ENCODE measurements at places on chromosomes 3 and 15. TPM values are rescaled to one million over a fixed set of nuclear protein-coding genes. Genes with fewer than 3 reads are reported as not detected.
A peak's percentile ranks its signal among the peaks of the same experiment; 100 is the strongest.

The CPNE9 gene
- total RNA-seq = not detected

- peak overlapping the region; percentile 48 for H3K4me3 ChIP-seq
- H3K27ac ChIP-seq = no peak overlapping the region
- H3K36me3 ChIP-seq = no peaks in the 10 kb centered on the region
Observed at GRCh38 chr15:89777073-89777751, 1.1 kb downstream of the MESP2 start.

GRCh38 chr15:59879506-59880265 is 124.4 kb upstream of the FOXB1 start:
- H3K4me3 ChIP-seq = no peak overlapping the region
- H3K36me3 ChIP-seq = no peaks in the 10 kb centered on the region
- H3K4me1 ChIP-seq = no peaks in the 10 kb centered on the region
- no peak overlapping the region for H3K27ac ChIP-seq
- no peak for DNase-seq

- no peaks in the 10 kb centered on the region for H3K36me3 ChIP-seq
- DNase-seq = no peak
- peaks cover 6% of the 10 kb centered on the region for H3K4me1 ChIP-seq
- no peak overlapping the region for H3K27ac ChIP-seq
Observed at GRCh38 chr15:33026614-33027013, 167.9 kb downstream of the FMN1 start.

The PODXL2 gene
- 2.8 TPM for total RNA-seq

The ANKUB1 gene
- total RNA-seq = not detected

- H3K4me1 ChIP-seq = no peaks in the 10 kb centered on the region
- H3K36me3 ChIP-seq = no peaks in the 10 kb centered on the region
Observed at GRCh38 chr3:64349551-64349950, 124.3 kb upstream of the PRICKLE2 start.

The C2CD4A gene
- not detected for total RNA-seq

GRCh38 chr3:180402471-180403073 is 199.4 kb upstream of the TTC14 start:
- no peak overlapping the region for H3K27ac ChIP-seq
- H3K27me3 ChIP-seq = no peaks in the 10 kb centered on the region
- H3K4me1 ChIP-seq = no peaks in the 10 kb centered on the region
- no peak for DNase-seq
- no peaks in the 10 kb centered on the region for H3K36me3 ChIP-seq
- H3K4me3 ChIP-seq = no peak overlapping the region

- H3K36me3 ChIP-seq = peaks cover 72% of the 10 kb centered on the region
- H3K4me3 ChIP-seq = no peak overlapping the region
- H3K27ac ChIP-seq = no peak overlapping the region
- no peaks in the 10 kb centered on the region for H3K27me3 ChIP-seq
Observed at GRCh38 chr15:70050441-70050840, 47.3 kb downstream of the TLE3 start.

The CFAP20DC gene
- 0.13 TPM for total RNA-seq

DNA sequence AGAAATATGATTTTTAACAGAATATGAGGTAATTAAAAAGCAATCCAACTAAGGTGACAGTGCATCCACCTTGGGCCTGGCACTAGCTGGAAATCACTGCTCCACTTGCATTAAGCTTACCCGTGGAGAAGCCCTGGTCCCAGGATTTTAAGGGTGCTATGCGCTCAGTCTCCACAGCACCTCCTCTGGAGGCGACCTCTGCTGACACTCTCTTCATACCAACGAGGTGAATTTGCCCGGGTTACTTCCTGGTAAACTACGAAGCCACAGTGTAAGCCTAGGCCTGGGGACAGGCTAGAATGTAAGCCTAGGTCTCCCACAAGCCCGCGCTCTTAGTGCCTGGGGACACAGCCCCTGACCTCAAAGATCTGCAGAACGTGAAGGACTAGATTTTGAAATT is 793 bp downstream of the APOD start:
- H3K27me3 ChIP-seq = no peaks in the 10 kb centered on the region
- no peaks in the 10 kb centered on the region for H3K36me3 ChIP-seq
- DNase-seq = no peak
- no peak overlapping the region for H3K27ac ChIP-seq

The CPLX3 gene
- total RNA-seq = 0.39 TPM

DNA sequence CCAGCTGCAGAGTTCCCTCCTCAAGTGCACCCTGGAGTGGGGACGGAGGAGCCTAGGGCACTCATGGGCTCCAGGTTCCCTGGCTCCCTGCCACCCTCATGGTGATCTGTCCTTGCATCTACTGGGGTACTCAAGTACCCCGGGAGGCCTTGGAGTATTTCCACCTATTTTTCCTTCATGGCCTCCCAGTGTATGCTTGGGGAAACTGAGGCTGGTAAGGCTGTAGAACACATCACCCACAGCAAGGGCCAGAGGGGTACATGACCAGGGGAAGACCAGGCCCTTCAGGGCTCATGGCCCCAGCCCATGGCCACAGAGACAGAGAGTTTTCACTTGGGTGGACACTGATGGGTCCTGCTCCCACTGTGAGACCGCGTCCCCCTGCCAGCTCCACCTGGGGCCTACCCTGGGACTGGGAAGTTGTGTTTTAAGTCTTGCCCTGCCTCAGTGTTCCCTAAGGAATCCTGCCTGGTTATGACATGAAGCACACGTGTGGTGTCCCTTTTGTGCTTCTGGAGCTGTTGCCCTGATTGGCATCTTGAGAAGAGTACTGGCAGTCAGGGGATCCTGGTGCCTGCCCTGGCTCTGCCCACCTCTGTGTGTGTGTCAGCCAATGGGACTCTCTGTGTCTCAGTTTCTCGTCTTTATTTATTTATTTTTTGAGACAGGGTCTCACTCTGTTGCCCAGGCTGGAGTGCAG is 132.8 kb downstream of the TJP1 start:
- no peaks in the 10 kb centered on the region for H3K4me1 ChIP-seq
- peaks cover 33% of the 10 kb centered on the region for H3K27me3 ChIP-seq
- H3K27ac ChIP-seq = no peak overlapping the region
- no peak for DNase-seq

GRCh38 chr3:170640737-170641171 is 54.9 kb upstream of the SLC7A14 start:
- no peaks in the 10 kb centered on the region for H3K4me1 ChIP-seq
- no peak overlapping the region for H3K4me3 ChIP-seq
- H3K36me3 ChIP-seq = no peaks in the 10 kb centered on the region
- no peak overlapping the region for H3K27ac ChIP-seq
- H3K27me3 ChIP-seq = peaks cover 7% of the 10 kb centered on the region
- no peak for DNase-seq

DNA sequence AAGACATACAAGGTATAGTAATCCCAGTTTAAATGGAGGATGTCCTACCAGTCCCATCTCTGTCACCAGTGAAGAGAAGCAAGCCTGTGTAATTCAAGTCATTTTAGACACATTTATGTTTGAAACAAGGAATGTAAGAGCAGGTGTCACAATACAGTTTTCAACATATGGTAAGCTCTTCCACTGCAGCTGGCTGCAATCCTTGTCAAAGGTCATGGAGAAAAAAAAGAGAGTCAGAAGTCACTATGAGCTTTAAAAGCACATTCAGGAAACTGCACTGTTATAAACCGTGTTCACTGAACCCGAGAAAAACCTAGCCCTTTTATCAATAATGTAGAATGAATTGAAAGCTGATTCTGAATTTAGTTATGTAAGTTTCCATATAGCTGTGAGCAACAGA is 206.4 kb downstream of the NAALADL2 start:
- no peaks in the 10 kb centered on the region for H3K4me1 ChIP-seq
- no peaks in the 10 kb centered on the region for H3K27me3 ChIP-seq
- no peaks in the 10 kb centered on the region for H3K36me3 ChIP-seq
- DNase-seq = no peak
- no peak overlapping the region for H3K4me3 ChIP-seq

The GABRR3 gene
- not detected for total RNA-seq

DNA sequence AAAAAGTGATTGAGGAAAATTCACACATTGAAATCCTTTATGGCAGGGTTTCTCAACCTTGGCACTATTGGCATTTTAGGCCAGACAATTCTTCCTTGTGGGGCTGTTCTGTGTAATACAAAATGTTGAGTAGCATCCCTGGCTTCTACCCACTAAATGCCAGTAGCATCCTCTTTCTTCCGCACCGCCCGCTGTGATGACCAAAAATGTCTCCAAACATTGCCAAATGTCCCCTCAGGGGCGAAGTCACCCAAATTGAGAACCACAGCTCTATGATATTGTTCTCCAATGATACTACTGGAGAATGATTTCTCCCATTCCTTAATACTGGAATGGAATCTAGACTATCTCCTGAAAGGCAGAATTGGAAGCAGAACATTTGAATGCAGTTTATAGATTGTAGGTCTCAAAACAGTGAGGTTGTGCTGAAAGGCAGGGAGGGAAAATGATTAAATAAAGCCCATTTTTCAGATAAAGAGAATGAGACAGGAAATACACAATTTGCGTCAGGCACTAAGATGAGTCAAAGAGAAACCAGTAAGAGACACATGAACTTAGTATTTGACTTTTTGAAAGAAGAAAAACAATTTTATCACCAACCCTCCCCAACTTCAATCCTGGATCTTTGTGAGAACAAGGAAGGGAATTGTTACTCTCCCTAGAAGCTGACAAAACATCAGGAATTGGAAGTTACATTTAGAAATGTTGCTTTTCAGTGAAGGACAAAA is 101.6 kb upstream of the TNIK start:
- H3K27me3 ChIP-seq = no peaks in the 10 kb centered on the region
- peaks cover 9% of the 10 kb centered on the region for H3K4me1 ChIP-seq
- no peak for DNase-seq

The GOLGA8G gene
- not detected for total RNA-seq

GRCh38 chr3:190429681-190430080 is 20.0 kb downstream of the TMEM207 start:
- no peaks in the 10 kb centered on the region for H3K4me1 ChIP-seq
- no peaks in the 10 kb centered on the region for H3K36me3 ChIP-seq
- no peak for DNase-seq
- no peak overlapping the region for H3K4me3 ChIP-seq
- no peak overlapping the region for H3K27ac ChIP-seq

The SLC28A2 gene
- total RNA-seq = not detected

- no peak overlapping the region for H3K27ac ChIP-seq
- DNase-seq = no peak
- H3K36me3 ChIP-seq = no peaks in the 10 kb centered on the region
- H3K4me1 ChIP-seq = no peaks in the 10 kb centered on the region
- peaks cover 28% of the 10 kb centered on the region for H3K27me3 ChIP-seq
Observed at GRCh38 chr3:37477275-37477674, 302.9 kb upstream of the LRRFIP2 start.

DNA sequence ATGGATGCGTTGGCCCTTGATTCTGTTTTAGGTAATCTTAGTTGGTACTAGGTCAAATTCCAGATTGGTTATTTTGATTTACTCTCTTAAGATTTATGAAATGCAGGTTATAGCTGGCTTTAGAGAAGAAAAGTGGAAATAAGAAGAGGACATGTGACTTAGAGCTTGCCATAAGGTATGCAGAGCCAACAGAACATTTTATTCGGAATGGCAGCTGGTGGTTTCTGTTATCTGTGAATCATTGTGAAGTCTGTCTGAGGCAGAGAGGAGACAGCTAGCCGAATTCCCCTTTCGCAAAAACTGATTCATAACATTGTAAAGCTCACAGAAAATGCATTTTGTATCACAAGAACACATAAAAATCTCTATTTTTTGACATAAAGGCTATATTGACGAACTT is 82.1 kb downstream of the FILIP1L start:
- H3K36me3 ChIP-seq = peaks cover 5% of the 10 kb centered on the region
- no peak overlapping the region for H3K4me3 ChIP-seq
- no peaks in the 10 kb centered on the region for H3K4me1 ChIP-seq
- no peaks in the 10 kb centered on the region for H3K27me3 ChIP-seq
- no peak overlapping the region for H3K27ac ChIP-seq

The ASB14 gene
- not detected for total RNA-seq

- no peak overlapping the region for H3K27ac ChIP-seq
- H3K27me3 ChIP-seq = peaks cover 3% of the 10 kb centered on the region
- no peak for DNase-seq
- no peaks in the 10 kb centered on the region for H3K36me3 ChIP-seq
- H3K4me3 ChIP-seq = no peak overlapping the region
Observed at GRCh38 chr15:25971053-25971452, 107.9 kb upstream of the ATP10A start.

DNA sequence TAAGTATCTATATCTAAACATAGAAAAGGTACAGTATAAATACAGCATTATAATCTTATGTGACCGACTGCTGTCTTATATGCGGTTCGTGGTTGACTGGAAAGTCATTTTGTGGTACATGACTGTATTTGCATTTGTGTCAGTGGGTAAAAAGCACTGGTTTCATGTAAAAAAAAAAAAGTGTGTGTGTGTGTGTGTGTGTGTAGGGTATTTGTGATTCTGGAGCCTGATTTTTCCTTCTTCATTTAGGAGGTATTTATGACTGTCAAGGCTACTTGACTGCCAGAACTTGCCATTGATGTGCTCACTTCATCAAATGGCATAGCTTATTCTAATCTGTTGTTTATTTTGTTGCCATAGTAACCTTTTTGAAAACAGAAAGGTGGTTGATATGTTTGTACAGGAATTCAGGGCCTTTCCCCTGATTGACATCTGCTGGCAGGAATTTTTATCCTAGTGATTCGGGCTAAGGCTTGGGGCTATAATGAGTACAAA is 63.2 kb downstream of the AKAP13 start:
- peak overlapping the region; percentile 75 for H3K4me3 ChIP-seq
- H3K27me3 ChIP-seq = no peaks in the 10 kb centered on the region
- H3K36me3 ChIP-seq = no peaks in the 10 kb centered on the region
- DNase-seq = no peak
- peaks cover 72% of the 10 kb centered on the region for H3K4me1 ChIP-seq

DNA sequence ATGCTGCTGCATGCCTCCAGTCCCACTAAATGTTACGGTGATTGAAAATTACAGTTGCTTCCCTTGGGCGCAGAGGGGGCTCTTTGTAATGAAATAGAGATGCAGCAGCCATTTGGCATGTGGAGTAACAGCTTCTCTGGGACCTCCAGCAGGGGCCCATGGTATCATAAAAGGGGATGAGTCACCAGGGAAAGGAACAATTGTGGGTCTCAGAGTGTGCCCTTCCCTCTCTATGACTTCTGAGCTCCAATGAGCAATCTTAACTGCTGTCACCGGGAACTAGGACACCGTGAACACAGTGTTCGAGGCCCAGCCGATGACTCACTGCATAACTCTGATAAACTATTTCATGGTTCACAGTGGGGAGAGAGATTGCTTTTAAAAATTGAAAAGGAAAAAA is 164.8 kb upstream of the NUDT16 start:
- no peaks in the 10 kb centered on the region for H3K4me1 ChIP-seq
- peaks cover 4% of the 10 kb centered on the region for H3K36me3 ChIP-seq

GRCh38 chr3:14797731-14798130 is 21.0 kb upstream of the FGD5 start:
- H3K27ac ChIP-seq = no peak overlapping the region
- H3K36me3 ChIP-seq = no peaks in the 10 kb centered on the region
- peaks cover 4% of the 10 kb centered on the region for H3K27me3 ChIP-seq
- H3K4me1 ChIP-seq = no peaks in the 10 kb centered on the region
- no peak for DNase-seq

DNA sequence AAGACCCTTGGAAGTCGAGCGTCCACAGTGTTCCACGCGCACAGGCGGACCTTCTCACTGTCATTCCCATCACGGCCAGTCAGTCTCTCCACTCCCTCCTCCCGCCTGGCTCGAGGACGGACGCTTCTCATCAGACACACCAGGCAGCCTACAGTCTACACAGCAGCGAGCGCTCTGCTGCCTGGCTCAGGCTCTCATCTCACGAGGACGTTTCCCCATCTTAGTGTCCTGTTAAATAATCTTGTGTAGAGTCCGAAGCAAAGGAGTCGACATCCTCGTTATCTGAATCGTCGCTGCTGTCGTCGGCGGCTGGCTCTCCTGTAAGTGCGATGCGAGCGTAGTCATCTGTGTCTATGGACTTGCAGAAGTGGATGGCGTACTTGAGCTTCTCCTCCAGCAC is 12.4 kb upstream of the OCA2 start:
- H3K4me3 ChIP-seq = no peak overlapping the region
- peaks cover 13% of the 10 kb centered on the region for H3K36me3 ChIP-seq
- H3K4me1 ChIP-seq = peaks cover 5% of the 10 kb centered on the region
- no peak overlapping the region for H3K27ac ChIP-seq
- no peak for DNase-seq
- H3K27me3 ChIP-seq = no peaks in the 10 kb centered on the region
